Activated naive CD4-positive, alpha-beta T cell treated with anti-CD3 and anti-CD28 coated beads for 36 hours (primary cell): ENCODE measurements at places on chromosomes 1 and 21. TPM values are rescaled to one million over a fixed set of nuclear protein-coding genes. Genes with fewer than 3 reads are reported as not detected.

Gene ADAMTS1
- not detected for total RNA-seq

DNA sequence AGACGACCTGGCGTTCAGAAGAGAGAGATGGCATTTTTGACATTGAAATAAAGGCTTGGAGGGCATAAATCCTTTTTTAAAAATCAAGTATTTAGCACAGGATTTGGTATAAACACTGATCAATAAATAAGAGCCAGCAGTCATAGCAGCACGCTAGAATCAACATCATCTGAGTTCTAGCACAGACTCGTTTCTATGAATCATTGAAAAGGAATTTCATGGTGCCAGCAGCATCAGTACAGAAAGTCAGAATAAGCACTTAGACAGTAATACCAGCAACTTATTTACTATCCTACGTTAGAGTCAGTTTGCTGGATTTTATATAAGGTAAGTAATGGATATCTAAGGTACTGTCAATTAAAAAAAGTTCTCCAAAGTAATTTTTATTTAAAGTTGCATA lies 119.3 kb downstream of the HLCS start:
- DNase-seq: no peak

Gene KIF17
- total RNA-seq: not detected

Gene OPTC
- total RNA-seq: not detected

DNA sequence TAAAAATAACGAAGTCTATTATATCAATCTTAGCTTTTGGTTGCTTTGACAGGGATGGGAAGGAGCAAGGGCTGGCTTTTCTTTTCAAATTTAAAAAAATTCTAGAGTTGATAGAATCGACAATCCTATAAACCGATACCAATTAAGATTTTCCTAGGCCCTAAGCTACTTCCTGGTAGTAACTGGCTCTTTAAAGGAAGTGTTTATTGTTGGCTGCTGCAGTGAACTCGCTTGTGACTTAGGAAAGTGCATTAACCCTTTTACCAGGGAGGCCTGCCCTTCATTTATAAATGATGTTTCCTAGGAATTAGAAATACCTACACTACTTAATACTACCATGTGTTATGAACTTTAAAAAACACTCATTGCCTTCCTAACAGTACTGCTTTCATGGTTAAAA lies 33.2 kb downstream of the ATP5PF start:
- DNase-seq: no peak

- no peak for DNase-seq
Observed at GRCh38 chr1:45557422-45557944, 6.9 kb downstream of the AKR1A1 start.

DNA sequence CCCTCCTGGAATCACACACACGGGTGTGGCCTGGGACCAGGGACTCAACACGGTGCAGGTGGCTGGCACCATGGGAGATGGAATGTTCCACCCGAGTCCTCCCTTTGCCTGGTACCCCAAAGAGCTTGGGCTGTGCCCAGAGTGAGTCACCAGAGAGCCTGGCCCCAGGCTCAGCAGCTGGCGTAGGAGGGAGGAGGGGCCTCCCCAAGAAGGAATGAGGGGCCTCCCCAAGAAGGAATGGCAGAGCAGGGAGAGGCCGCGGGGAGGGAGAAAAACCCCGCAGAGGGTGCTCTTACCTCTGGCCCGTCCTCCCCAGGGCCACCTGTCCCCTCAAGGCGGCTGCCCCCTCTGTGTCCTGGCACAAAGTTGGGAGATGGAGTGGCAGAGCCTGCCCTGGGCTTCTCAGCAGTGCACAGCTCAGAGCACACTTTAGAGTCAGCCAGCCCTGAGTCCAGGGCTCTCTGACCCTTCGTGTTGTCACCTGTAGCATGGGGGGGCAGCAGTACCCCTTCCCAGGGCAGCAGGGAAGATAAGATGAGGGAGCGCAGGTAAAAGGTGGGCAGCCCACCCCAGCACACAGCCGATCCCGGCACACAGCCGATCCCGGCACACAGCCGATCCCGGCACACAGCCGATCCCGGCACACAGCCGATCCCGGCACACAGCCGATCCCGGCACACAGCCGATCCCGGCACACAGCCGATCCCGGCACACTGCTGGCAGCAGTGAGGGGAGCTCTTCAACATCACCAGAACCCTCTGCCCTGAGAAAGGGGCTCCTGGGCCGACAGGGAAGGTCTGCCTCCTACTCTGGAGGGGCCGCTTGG lies 20.2 kb upstream of the KCNAB2 start:
- peak; percentile 51 for DNase-seq

GRCh38 chr1:203619091-203619780 lies 7.4 kb upstream of the ATP2B4 start:
- DNase-seq: no peak

- DNase-seq: no peak
Observed at GRCh38 chr21:38753114-38753513, 52.6 kb upstream of the ETS2 start.

Gene CELA2A
- not detected for total RNA-seq

Gene TSPAN2
- total RNA-seq: 0.86 TPM

- peak; percentile 78 for DNase-seq
Observed at GRCh38 chr1:26336477-26337205, 17.3 kb downstream of the CRYBG2 start.

DNA sequence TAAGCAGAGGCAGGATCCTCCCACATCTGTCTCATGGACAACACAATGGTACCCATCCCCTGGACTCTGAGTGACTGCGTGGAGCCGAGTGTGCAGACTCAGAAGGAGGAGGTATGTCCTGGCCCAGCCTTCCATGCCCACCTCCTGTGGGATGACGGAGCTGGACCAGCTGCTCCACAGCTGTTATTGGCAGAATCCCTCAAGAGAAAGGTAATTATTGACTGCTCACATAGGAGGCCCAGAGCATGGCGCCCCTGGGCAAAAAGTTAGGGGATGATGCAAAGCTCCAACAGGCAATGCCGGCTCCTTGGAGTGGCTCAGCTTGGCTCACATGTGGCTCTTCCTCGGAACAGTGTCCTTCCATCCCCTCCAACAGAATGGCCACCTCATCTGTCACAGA lies 12.2 kb upstream of the ACTRT2 start:
- DNase-seq: peak; percentile 2

GRCh38 chr1:38690790-38691449 lies 168.7 kb downstream of the RRAGC start:
- DNase-seq: no peak

Gene CASP9
- 6.3 TPM for total RNA-seq

Gene BNIPL
- total RNA-seq: 1.3 TPM

Gene NCF2
- total RNA-seq: 14.3 TPM

- DNase-seq: peak; percentile 24
Observed at GRCh38 chr21:33541105-33541711, 709 bp downstream of the GART start.

- no peak for DNase-seq
Observed at GRCh38 chr1:117897551-117897950, 31.9 kb downstream of the GDAP2 start.

GRCh38 chr1:211616231-211616964 lies 37.4 kb upstream of the SLC30A1 start:
- DNase-seq: no peak

Gene CDC73
- 45.2 TPM for total RNA-seq

DNA sequence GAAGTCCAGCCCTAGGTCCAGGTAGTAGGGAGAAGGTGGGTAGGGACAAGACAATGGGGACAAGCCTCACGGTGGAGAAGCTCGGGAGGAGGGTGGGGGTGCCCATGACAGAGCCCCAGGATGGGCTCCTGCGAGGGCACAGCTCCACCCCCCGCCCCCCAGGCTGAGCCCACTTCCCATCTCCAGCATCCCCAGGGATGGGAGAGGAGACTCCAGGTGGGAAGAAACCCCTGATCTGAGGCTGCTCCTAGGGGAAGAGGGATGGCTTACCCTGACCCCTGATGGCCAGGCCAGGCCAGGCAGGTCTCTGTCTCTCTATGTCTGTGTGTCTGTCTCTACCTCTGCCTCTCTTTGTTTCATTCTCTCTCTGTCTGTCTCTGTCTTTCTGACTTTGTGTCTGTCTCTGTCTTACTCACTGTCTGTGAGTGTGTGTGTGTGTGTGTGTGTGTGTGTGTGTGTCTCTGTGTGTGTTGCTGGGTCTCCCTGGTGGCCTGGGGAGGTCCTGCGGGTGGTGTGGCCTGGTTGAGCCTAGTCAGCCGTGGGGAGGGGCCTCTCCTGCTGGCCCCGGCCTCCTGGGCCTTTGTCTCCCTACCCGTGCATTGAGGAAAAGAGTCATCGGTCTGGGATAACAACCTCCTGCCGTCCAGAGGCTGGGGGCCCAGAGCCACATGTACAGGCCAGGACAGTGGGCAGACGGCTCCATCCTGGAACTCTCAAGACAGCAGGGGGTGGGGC lies 45.7 kb downstream of the WNT9A start:
- no peak for DNase-seq

Gene IGFN1
- total RNA-seq: not detected

Gene MASP2
- total RNA-seq: 0.31 TPM

DNA sequence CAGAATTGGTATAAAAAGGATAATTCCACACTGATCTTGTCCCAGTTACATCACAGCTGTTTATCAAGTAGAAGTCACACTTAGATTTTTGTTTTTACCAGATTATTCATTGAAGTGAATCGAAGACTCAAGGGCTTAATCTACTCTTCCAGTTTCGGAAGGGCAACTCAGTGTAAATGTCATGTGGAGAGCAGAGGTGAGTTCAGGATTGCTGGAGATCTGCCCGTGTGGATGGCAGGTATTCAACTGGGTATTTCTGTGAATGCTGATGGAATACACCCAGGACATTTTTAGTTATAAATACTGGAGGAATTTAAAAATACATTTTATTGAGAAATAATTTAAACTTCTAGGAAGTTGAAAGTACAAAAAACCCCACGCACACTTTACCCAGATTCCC lies 19.4 kb downstream of the CC2D1B start:
- DNase-seq: no peak

Gene TNNI3K
- 0.40 TPM for total RNA-seq

- peak; percentile 35 for DNase-seq
Observed at GRCh38 chr1:32818804-32819541, 1.5 kb downstream of the S100PBP start.

DNA sequence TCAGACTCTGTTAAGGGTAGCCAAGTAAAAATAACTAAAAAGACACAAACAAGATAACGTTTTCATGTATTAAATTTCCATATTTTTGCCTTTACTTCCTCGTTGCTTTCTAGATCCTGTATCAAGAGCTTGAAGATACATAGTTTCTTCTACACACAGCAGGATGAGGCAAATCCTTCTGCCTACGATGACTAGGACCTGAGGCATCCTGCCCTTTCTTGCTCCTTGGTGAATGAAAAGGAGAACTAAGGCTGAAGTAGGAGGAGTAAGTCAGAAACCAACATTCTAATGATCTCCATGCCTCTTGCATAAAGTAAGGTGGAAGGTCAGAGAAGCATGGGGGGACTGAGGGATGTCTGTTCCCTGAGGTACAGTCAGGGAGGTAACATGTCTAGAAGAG lies 102.6 kb downstream of the GPATCH2 start:
- no peak for DNase-seq

DNA sequence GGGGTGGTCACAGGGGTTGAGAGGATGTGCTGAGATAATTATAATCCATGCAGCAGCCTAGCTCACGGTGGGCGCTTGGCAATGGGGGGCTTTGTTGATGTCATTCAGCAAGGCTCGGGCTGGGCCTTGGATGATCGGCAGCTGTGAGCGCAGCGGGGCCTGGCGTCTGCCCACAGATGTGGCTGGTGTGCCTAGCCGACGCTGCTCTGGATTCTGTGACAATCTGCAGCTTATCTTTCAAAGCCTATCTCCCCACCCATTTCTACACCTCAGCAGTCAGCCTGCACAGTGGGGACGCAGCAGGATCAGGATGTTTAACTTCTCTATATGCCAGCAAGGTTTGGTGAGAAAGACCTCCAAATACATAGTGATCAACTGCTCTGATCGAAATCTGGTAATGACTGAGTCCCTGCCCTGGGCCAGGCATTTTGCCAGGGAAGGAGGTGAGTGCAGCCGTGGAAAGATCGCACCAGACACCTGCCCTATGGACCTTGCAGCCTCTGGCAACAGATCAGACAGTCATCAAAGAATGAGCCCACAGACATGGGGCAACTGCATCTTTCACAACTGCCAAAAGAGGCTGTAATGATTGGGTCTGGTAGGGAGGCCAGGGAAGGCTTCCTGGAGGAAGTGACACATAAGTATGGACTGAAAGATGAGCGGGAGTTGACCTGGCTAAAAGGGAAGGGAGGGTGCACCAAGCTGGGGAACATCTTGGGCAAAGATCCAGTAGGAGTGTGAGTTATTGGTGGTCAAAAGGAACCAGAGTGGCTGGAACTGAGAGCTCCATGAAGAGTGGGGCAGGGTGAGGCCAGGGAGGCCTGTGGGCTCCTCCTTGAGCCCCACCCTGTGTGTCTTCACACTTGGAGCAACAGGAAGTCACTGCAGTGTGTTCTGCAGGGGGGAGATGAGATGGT lies 35.3 kb downstream of the EPHB2 start:
- no peak for DNase-seq

DNA sequence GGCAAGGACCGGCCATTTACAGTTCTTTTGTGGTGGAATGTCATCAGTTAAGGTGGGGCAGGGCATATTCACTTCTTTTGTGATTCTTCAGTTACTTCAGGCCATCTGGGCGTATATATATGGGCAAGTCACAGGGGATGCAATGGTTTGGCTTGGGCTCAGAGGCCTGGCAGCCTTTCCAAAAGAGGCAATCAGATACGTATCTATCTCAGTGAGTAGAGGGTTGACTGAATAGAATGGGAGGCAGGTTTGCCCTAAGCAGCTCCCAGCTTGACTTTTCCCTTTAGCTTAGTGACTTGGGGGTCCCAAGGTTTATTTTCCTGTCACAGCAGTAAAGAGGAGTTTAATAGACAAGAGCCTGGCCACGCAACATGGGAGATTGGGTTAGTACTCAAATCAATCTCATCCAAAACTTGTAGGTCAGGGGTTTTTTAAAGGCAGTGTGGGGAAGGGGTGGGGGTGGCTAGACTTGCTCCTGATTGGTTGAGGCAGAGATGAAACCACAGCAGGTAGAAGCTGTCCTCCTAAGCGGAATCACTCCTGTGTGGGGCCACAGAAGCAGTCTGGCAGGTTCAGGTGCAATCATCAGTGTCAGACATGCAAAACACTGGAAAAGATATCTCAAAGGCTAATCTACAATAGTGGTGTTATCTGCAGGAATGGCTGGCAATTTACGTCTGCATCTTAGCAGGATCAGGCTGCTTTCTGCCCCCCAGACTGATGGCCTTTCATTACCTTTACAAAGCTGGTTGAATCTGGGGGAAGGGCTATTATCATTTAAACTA lies 112.9 kb downstream of the TLR5 start:
- DNase-seq: no peak

Gene FCRL5
- total RNA-seq: not detected

GRCh38 chr1:8649027-8649426 lies 168.4 kb downstream of the RERE start:
- DNase-seq: peak; percentile 13

Gene OR2T2
- not detected for total RNA-seq

Gene RGS16
- 35.3 TPM for total RNA-seq

DNA sequence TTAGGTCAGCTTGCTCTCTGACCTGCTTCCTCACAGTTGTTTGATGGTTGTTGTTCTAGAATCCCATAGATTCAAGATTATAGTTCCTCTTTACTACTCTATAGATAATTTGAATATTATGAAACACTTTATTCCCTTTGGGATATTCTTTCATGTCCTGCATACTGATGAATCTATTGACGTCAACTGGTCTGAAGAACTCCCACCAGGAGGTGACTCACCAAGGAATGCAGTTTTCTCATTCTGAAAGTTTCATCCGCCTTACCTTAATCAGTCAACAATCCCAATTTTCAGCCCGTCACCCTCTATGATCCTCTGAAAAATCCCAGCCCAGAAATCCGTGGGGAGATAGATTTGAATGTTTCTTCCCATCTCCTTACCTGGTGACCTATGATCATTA lies 834.1 kb upstream of the PRMT6 start:
- DNase-seq: no peak
